GM03348 (cell line): ENCODE measurements at places on chromosomes 3 and 15.

DNA sequence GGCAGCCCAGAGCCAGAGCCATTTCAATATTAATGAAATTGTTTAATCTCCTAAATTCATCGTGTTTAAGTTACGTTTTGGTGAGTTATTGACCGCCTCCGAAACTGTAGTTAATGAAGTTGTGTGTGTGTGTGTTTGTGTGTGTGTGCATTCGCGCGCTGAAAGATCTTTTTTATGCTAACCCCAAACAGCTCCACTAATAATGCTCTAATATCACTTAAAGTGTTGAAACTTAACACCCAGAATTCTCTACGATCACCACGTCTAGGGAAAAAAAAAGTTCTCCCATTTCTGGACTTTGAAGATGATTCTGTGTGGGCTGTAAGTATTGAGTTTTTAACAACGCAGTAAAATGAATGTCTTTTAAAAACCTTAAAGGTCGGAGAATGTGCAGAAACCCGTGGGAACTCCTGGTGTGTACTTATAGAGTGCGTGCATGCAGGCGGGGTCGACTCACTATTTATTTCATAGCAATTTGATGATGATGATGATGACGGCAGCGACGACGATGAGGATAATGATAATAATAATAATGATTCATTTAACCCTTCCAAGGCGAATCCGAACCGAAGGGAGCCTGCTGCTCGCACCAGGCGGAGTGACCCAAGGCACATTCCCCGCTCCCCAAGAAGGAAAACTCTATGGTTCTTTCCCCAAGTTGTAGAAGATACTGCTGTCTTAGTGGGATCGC, 1.4 kb upstream of the FOXB1 start:
- DNase-seq, result no peak

DNA sequence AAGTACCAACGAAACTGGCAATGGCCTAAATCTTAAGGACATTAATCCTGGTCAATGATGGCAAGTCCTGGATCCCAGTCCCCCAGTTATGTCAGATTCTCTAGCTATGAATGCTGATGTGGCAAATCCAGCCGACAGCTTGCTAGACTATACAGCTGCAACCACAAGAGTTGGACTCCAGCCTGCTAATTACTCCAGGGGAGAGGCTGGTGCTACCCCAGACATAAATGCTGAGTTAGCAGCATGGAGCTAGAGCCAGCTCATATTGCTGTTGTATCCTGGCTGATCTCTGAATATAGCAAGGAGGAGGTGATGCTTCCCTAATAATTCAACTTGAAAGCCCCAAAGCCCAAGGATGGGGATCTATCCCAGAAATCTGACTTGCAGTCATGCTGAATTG, 207.1 kb downstream of the LRRN1 start:
- DNase-seq, result no peak

DNA sequence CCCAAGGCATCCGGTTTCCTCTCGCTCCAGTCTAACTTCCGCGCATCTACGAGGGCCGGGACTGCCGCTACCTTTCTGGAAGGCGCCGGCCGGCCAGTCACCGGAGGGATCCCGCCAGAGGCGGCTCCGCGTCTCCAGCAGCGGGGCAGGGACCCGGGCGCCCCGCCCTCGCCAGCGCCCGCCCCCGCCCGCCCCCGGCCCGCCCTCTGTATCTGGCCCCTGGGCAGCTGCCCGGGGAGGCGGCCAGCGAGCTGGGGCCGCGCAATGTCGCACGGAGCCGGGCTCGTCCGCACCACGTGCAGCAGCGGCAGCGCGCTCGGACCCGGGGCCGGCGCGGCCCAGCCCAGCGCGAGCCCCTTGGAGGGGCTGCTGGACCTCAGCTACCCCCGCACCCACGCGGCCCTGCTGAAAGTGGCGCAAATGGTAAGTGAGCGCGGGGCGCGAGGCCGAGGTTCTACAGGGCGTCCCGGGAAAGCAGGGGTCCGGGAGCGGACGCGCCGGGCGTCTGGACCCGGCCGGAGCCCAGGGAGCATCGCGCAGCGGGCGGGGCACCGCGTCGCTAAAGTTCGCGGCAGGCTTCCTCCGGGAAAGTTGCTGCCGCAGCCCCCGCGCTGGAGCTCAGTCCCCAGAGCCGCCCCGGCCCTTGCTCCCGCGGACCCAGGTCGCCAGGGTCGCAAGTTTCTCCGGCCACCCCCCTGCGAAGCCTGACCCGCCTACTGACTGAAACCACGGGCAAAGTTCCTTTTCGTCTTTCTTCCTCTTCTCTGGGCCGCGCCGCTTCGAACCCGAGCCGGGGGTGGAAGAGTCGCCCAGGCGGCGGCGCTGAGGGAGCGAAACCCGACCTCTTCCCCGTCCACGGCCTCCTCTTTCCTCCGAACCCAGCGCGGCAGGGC, at the start of gene CMTM7:
Gene CMTM7 (plus strand): TSS at position 211 of the 893 bp plus-strand sequence. CDS start 54 bp downstream, at position 265.
- peak; percentile 93 for DNase-seq

DNA sequence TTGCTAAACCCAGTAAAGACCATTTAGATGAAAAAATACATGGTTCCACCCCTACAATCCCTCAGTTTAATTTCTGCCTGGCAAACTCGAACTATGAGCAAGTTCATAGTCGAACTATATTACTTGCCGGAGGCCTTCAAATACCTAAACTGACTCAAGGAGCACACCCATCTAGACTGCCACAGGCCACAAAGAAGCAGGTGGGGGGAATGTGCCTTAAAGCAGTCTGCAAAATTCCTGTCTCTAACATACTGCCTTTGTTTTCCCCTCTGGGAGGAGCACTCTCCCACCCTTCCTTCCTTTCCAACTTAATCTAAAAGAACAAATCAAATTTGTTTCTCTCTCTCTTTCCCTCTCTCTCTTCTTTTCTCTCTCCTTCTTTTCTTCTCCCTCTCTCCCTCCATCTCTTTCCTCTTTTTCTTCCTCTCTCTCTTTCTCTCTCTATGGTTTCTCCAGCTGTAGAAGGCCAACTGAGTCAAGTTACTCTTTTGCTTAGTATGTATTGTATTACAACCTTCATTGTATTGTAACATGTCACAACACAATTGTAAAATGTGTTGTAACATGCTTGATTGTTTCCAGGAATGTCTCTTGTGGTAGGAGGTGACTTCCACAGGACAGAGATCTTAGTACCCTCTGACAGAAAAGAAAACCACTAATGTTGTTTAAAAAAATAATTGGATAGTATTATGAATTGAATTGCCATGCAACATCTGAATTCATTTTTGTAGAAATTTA, 496.3 kb downstream of the ROBO2 start:
- no peak for DNase-seq

DNA sequence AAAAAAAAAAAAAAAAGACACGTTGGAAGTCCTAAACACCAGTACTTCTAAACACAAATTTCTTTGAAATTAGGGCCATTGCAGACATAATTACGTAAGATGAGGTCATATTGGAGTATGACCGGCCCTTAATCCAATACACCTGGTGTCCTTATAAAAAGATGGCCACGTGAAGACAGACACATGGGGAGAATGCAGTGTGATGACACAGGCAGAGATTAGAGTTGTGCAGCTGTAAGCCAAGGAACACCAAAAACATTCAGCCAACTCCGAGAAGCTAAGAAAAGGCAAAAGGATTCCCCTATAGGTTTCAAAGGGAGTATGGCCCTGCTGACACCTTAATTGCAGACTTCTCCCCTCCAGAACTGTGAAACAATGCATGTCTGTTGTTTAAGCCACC, 379.0 kb upstream of the PDZRN3 start:
- no peak for DNase-seq

DNA sequence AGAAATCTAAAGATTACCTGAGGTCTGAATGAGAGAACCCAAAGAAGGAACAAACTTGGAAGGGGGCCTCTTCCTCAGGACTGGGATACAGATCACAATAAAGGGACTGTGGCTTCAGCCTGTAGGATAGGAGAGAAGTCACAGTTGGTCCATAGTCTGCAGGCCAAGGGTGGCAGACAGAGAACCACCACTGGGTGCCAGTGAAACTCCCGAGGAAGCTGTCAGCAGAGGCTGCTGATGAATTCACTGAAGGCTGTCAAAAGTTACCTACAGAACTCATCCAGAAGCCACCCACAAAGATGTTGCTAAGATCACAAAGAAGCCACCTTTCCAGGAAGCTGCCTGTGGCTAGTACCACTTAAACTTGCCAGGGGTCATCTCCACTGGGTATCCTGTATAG, 78.5 kb downstream of the TMCO5A start:
- DNase-seq, result no peak

DNA sequence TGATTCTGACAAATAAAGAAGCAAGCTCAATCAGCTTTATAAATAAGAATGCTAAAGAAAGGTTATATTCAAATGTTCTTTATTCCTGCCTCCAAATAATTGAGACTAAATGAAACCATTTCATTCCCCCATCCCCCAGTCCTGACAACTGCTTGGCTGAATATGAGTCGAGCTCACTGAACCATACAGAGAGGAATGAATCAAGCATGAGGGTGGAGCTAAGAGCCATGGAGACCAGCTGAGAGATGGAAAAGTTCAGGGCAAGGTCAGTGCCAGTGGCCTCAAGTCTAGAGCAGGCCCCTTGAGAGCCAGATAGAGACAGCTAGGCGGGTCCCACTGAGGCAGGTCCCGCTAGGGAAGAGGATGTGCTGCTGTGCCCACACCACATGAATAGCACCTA, 188.7 kb upstream of the EIF1B start:
- peak; percentile 64 for DNase-seq

- DNase-seq, result no peak
Measured at GRCh38 chr15:58260205-58260724, 122.1 kb downstream of the AQP9 start.

DNA sequence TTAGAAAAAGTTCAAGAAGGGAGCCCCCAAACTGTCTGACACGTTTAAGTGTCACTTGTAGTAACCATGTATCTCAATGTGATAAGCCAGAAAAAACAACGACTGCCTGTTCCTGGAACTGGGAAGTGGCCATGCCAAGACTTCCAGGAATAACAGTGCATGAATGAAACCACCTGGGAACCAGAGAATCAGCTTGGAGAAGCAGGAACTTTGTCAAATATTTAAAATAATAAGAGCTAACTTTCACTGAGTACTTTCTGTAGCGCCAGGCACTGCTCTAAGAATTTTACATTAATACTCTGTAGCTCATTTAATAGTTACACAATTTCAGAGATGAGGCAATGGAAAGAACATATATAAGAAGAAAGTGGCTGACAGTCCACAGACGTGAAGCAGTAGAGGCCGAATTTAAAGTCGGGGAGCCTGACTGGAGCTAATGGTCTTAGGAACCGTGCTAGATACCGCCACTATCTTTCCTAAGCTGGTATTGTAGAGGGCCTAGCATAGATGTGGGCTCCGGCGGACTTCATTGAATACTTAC, 876 bp downstream of the PLSCR1 start:
- DNase-seq, result peak; percentile 12

DNA sequence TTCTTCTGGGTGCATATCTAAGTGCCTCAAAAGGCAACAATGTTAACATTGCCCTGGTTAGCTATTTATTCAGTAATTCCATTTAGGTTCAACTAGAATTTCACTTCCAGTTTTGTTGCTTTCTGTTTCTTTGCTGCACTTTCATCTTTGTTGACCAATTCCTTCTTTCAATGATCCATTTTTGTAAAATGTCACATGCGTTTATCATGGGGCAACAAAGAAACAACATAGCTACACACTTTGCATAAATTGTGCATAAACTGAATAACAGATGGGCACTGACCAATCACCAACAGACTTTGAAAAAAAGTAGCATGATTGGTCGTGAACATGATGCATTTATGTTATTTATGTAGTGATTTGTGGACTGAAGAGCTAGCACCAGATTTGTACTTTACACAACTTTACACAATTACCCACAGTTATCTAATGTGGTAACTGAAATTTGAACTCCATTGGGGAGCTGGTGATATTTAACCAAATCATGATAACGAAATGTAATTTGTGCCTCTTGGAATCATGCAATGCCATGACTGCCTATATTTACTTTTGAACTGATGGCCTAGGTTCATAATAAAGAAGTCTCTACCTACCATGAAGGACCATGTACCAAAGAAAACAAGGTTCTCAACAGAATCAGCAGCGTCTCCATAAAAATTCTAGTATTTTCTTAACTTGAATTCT, 7.1 kb upstream of the CPOX start:
- DNase-seq, result no peak
